ENCODE measurements at places on chromosomes 2 and 18.

DNA sequence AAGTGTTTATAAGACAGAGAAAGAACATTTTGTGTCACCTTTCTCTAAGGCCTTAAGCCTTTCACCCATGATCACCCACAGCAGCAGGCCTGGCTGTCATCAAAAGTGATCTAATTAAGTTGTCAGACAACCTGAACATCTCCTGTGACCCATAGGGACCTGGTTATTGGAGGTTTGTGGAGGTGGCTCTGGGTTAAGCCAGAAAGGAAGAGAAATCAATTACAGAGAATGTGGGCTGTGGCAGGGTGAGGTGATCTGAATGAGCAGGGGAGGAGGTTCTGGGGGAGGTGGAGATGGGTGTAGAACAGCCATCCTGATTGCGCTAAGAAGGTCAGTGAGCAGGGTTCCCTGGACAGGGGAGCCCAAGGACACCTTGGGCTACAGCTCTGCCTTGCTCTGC is 170.8 kb downstream of the FSHR start:
- no peak for DNase-seq

DNA sequence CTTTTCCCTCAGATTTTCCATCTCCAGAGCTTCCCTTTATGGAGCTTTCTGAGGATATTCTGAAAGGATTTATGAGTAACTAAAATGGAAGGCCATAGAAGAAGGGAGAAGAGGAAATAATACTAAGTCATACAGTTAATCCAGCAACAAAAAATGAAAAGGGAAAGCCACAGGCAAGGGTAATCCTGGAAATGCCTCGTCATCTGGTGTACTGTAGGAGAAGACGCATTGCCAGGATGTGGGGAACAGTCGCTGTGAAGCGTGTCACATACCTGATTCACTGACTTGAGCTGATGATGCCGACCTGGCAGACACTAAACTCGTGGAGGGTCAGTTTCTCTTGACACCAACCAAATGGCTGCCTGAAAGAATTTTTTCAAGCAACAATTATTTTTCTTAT is 34.7 kb upstream of the ALPP start:
- no peak for DNase-seq

- no peak for DNase-seq
Measured at GRCh38 chr18:78768656-78769501, 210.7 kb upstream of the SALL3 start.

DNA sequence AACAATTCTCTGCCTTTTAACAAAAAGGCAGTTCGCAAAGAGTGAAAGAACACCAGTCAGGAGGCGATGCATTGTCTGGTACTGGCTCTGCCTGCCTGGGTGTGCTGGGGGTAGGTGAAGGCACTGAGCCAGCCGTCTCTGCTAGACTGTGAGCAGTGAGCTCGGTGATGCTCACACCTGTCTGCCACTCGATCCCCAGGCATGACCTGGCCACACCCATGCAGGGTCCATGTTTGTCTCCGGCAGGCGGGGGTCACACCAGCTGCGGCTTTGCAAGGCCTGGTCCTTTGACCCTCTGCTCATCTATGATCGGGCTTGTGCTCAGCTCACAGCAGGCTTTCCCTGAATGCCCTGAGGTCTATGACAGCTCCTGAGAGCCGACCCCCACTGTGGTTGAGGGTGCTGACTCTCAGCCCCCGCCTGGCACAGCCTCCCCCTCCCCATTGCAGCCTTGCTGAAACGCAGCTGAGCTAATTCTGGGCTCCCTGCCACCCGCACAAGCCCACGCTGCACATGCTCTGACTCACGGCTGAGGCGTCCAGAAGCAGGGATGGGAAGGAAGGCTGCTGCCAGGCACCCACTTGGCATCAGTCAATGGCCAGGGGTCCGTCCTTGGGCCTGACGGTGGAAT is 23.7 kb downstream of the CRACDL start:
- no peak for DNase-seq

DNA sequence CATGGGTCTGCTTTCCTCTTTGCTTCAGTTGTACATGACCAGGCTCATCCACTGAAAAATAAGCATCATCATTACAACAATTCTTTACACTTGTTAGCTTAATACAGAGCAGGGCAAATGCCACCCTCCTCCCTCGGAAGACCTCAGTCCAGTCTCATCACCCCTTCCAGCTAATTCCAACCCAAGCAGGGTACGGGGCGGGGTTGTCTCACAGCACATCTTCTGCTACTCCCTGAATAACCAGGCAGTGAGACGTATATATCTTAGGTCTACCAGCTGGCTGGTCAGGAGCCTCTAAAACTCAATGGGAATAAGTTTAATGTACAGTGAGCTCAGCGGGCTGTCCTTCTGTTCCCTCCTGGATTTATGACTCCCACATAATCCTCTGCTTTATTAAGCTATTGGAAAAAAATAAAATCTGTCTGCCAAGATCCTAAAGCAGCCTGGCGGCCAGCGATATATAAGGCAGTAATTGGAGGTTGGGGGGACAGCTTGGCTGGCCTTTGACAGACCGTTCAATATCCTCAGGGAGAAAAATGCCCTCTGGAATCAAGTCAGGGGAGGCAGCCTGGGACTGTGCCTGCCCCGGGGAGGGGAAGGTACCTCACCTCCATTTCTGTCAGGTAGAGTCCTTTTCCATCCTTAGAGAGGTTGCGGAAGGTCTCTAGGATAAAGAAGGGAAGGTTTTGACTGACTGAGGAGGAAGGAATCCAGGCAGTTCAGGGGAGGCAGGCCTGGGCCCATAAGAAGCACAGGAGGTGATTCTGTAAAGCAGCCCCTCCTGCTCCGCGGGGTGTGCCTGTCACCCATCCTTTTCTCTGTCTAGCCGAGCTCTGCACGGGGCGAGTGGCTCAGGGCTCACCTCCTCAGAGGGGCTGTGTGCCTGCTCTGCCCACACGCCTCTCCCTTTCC is 76.3 kb downstream of the CAPN13 start:
- DNase-seq, result no peak

DNA sequence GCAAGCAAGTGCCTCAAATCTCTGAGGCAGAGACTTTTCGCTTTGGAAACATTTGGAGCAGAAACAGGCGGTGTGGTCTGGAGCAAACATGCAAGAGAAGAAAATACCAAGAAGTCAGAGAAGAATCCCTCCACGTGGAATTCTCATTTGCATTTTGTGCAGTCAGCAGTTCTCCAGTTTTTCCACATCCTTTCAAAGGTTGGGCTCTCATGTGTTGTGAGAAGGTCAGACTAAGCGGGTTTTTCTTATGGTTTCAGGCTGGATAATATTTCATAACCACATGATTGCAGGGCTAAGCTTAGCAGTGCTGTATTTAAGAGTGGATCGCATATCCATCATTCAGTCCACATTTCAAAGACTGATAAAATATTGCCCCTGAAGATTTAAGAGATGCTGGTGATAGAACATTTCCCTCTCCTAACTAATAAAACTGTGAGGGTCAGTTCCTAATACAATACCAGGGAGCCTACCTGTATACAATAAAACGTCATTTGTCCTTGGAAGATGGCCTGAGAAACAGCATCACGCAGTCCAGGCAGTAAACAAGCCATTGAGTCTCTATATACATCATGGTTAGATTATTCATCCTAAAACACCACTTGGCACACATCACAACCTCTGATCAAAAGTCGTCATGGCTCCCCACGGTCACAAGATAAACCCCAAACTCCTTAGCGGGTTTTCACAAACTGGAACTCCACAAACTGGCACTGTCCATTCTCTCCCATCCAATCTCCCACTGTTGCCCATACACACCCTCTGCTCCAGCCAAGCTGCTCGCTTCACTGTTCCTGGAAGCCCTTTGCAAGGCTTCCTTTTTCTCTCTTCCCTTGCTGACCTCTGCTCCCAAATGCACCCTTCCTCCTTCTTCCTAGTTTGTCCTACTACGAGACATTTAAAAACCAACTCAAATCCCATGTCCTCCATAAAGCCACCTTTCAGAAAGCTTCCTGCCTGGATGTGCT is 31.5 kb downstream of the ANKRD44 start:
- DNase-seq, result no peak

DNA sequence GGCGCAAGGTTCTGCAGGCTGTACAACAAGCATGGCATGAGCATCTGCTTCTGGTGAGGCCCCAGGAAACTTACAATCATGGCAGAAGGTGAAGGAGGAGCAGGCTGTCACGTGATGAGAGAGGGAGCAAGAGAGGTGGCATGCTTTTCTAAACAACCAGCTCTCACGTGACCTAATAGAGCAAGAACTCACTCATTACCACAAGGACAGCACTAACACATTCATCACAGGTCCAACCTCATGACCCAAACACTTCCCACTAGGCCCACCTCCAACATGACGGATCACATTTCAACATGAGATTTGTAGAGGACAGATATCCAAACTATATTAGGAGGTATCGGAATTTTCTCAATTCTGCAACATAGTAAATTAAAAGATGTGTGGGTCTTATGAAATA is 108.8 kb upstream of the DLX2 start:
- no peak for DNase-seq

DNA sequence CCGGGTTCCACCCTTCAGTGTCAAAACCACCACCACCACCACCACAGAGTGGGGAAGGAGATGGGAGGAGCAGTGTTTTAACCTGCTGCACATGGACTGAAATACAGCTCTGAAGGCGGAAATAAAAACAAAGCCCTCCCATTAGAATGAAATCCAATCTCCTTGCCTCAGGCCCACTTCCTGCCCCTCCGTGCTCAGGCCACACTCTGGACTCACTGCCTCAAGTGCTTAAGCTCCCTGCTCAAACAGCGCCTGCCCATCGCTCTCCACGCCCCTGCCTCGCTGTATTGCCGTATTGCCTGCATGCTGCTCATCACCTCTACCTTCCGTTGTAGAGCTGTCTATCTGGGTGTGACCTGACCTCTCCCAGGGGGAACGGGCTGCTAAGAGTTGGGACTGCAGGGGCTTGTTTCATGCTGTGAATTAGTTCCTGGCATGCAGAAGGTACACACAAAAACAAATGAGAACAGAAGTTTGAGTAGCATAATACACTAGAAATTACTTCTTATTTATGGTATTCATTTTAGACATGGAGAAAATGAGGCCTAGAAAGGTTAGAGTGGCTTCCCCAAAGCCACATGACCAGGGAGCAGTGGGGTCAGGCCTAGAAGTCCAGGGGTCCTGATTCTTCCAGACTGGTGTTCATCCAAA is 31.6 kb upstream of the NEB start:
- peak; percentile 27 for DNase-seq

GRCh38 chr2:55862673-55863390 is 60.8 kb downstream of the EFEMP1 start:
- DNase-seq, result no peak

GRCh38 chr18:8847900-8848299 is 142.5 kb downstream of the MTCL1 start:
- DNase-seq, result no peak

DNA sequence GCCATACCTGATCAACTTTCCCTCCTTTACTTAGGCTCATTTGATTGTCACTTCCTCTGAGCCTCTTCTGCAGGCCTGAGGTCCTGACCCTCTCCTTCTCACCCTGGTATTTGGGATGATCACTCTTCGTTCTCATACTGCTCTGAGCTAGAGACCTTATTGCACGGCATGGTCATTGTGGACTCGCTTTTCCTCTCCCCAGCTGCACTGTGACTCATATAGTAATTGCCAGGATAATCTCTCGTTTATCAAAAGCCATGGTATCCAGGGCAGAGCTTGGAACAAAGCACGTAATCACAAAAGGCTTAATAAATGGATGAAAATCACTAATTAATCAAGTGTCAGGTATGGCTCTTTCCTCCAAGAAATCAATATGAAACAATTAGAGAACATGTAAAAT is 40.9 kb upstream of the TRIB2 start:
- DNase-seq, result no peak

GRCh38 chr2:190896477-190896876 is 15.9 kb downstream of the GLS start:
- DNase-seq, result no peak

- no peak for DNase-seq
Measured at GRCh38 chr2:224944707-224945547, 97.3 kb downstream of the DOCK10 start.

DNA sequence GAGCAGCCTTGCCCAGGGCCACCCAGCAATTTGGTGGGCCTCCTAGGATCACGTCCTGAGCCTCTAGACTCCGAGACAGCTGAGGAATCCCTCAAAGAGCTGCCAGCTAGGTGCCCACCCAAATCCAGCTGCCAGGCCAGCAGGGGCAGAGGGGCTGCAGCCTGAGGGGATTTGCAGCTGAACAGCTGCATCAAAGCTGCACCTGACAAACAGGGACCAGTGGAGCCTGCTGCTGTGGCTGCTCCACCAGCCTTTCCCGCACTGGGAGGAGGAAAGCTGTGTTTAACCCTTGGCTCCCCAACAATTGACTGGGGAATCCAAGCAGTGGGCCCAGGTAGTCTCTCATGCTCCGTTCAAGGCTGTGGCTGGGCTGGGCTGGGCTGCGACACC is 8.2 kb downstream of the ADRA2B start:
- peak; percentile 49 for DNase-seq

- DNase-seq, result peak; percentile 82
Measured at GRCh38 chr2:85750587-85751575, 2.9 kb upstream of the ATOH8 start.

DNA sequence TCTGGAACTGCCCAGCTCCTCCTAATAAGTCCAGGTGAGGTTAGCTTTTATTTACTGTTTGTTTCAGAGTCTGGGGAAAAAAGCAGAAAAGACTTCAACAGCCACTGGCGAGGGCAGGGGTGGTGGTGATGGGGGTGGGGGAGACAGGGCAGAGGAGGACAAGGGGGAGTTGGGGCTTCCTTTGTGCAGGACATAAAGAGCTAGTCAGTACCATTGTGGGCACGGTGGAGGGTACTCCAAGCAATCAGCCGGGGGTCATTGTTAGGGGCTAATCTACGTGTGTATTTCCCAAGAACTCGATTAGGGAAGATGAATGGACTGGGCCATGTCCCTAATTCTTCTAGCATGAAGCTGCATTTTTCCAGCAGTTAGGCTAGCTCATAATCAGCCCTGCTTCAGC is 2.8 kb upstream of the RAX start:
- peak; percentile 53 for DNase-seq

DNA sequence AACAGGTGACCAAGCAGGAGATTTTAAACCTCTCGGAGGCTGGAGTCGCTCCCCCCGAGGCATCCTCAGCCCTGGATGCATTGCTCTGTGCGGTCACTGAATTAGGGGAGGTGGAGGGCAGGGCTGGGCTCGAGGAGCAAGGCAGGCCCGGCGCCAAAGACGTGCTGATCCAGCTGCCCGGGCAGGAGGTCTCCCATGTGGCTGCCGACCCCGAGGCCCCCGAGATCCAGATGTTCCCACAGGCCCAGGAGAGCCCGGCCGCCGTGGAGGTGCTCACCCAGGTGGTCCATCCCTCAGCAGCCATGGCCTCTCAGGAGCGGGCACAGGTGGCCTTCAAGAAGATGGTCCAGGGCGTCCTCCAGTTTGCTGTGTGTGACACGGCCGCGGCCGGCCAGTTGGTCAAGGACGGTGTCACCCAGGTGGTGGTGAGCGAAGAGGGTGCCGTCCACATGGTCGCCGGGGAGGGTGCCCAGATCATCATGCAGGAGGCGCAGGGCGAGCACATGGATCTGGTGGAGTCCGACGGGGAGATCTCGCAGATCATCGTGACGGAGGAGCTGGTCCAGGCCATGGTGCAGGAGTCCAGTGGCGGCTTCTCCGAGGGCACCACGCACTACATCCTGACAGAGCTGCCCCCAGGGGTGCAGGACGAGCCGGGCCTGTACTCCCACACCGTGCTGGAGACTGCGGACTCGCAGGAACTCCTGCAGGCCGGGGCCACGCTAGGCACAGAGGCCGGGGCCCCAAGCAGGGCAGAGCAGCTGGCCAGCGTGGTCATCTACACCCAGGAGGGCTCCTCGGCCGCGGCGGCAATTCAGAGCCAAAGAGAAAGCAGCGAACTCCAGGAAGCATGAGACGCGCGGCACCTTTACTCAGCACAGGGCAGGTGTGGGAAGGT is 145.1 kb downstream of the PTGR3 start:
- DNase-seq, result no peak

GRCh38 chr2:138950486-138950885 is 170.3 kb upstream of the NXPH2 start:
- DNase-seq, result no peak

Data from GM23338 (cell line).